ENCODE measurements at places on chromosomes 7 and 10.
A peak's percentile ranks its signal among the peaks of the same experiment; 100 is the strongest.

DNA sequence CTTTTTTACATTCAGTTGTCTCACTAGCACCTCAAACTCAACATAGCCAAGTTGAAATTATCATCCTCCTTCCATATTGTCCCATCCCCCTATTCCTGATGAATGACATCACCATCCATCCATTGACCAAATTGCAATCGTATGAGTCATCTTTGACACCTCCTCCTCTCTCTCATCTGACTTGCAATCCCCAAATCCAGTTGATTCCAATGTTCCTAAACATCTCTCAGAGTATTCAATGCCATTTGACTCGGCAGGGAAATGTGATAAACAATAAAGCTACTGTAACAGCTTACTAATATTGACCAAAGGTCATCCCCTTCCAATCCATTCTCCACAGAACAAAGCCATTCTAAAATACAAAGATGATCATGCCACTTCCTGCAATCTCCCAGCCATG, 1047.8 kb downstream of the NRG3 start:
- no peak for DNase-seq

DNA sequence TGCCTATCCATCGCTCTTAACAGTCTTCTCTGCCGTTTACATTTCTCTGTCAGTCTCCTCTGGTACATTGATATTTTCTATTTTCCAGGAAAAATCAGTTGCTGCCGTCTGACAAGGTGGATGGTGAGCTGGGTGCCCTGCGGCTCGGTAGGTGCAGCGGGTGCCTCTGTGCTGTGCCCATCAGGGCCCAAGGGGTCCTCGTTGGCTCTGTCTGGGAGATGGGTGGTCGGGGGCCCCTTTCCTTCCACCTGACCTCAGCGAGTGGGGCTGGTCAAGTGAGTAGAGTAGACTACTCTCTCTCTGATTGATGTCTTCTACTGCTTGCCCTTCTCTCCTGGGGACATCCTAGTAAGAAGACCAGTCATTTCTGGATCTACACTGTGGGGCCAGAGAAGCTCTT, 57.4 kb downstream of the MINDY4 start:
- DNase-seq, result no peak

- no peak for DNase-seq
These were observed 97.1 kb downstream of the GPR85 start for GRCh38 chr7:112989531-112989930.

DNA sequence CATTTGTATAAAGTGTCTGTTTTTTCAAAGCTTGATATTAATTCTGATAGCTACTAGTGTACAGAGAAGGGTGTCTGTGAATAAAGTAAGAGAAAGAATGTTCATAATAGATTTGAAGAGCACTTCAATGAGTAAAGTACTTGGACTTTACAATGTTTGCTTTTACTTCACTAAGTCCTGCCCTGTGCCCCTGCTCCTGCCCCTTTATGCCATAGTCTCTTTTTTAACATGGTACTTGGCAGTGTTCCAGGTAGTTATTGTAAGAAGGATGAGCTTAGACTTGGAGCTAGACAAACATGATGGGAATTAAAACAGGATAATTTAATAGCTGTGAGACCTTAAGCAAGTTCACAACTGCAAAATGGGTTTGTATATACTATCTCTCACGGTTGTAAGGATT, 41.0 kb downstream of the ZEB1 start:
- no peak for DNase-seq

- DNase-seq, result no peak
These were observed 3.4 kb downstream of the ENTPD1 start for GRCh38 chr10:95759233-95759826.

DNA sequence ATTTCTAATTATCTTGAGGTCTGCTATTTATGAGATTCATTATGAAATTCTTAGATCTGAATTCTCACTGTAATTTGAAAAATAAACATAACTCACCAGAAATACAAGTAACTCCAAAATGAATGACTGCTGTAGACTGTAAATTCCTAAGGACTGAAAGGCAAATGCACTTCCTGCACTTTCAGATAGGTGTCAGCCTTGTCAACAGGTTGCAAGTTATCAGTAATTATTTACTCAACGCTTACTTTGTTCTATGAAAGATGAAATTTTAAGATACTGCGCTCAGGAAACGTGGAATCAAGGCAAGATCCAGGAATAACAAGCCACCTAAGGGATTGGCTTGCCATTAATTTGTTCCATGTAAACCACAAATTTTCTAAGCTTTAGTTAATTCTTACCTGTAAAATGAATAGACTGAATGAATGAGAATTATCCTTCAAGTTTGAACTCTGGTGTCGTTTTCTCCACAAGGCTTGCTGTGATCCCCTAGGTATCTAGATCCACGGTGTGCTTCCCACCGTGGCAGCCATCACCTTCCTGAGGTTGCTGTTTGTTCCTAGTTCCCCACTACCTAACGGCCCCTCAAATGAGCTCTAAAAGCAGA, 12.6 kb downstream of the DHX32 start:
- no peak for DNase-seq

GRCh38 chr7:45176886-45177731, 19.5 kb downstream of the RAMP3 start:
- DNase-seq, result no peak

DNA sequence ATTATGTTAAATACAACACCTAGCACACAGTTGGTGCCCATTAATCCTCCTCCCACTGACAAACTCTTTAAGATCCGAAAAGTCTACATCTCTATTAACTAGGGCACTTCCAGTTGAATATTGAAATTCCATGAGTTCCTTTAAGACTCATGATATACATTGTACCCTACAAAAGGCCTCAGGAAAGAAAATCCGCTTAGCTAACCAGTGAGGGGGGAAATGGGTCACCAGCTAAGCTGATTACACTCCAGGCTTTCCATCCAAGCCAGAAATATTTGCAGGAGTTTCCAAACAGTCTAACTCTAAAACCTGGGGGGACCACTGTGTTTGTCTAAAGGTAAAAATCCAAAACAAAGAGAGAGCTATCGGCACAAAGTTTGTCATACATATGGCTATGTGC, 1.3 kb upstream of the LRIT2 start:
- no peak for DNase-seq

- no peak for DNase-seq
These were observed 128.9 kb downstream of the MTPAP start for GRCh38 chr10:30219971-30220751.

DNA sequence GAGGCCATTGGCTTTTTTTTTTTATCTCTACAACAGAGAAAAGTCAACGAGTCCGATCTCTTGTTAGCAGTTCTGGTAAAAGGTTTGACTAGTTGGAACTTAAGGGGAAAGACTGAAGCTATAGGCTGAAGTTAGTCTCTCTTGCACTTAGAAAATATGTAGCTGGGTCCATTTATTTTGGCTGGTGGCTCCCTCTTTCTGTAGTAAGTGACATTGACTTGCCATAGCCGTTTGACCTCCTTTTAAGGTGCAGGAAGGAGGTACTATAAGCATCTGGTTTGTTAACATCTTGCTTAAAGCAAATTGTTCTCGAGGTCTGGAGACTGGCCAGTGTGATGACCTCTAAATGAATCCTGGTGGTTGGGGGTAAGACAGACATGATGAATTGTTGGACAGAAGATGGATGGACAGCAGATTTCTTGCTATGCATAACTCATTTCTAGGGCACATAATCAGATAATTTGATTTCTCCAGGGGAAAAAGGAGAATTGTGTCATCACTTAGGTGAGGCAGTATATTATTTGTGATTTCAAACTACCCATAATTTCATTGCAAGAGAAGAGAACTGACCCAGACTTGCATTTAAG, 356.3 kb upstream of the GALNT17 start:
- no peak for DNase-seq

DNA sequence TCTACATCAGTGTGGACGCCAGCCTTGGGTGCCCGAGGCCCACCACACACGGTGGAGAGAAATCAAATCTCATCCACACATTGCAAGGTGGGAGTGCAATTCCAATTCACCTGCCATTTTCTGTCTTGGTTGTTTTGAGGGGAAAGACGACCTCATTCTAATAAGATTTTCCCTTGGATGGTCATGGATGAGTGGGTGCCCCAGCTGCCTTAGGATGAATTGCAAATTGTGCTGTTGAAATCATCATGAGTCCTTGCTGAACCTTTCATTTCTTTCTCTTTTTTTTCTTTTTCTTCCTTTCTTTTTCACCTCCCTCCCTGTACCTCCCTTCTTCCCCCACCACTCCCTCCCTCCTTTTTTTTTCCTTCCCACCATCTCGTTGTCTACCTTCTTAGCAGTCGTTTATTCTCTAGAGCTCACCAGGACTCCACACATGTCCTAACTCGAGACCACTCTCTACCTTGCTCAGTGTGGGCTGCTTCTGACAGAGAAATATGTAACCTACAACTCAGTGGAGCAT, 266.9 kb upstream of the NFE2L3 start:
- DNase-seq, result no peak

DNA sequence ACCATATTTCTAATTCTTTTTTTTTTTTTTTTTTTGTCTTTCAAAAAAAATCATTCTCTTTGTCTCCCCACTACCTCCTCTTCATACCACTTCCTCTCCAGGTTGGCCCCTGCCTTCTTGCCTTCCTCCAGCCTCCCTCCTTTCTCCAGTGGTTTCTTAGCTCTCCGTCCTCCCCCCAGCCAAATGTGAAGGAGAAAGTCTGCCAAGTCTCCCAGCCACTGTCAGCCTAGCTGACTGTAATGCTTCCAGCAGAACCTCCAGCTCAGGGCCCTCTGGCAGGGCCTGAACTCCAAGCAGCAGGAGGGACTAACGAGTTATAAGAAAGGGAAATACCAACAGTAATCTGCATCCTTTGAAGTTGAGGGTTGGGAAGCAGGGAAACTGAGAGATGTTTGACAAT, 35.5 kb upstream of the BICC1 start:
- no peak for DNase-seq

GRCh38 chr7:34723866-34724490, 66.0 kb downstream of the NPSR1 start:
- no peak for DNase-seq

- no peak for DNase-seq
These were observed 7.3 kb downstream of the LRRC27 start for GRCh38 chr10:132339276-132339675.

- DNase-seq, result no peak
These were observed 125.6 kb upstream of the PRPS1L1 start for GRCh38 chr7:18153183-18153748.

GRCh38 chr10:48784031-48784430, 99.4 kb downstream of the WDFY4 start:
- no peak for DNase-seq

DNA sequence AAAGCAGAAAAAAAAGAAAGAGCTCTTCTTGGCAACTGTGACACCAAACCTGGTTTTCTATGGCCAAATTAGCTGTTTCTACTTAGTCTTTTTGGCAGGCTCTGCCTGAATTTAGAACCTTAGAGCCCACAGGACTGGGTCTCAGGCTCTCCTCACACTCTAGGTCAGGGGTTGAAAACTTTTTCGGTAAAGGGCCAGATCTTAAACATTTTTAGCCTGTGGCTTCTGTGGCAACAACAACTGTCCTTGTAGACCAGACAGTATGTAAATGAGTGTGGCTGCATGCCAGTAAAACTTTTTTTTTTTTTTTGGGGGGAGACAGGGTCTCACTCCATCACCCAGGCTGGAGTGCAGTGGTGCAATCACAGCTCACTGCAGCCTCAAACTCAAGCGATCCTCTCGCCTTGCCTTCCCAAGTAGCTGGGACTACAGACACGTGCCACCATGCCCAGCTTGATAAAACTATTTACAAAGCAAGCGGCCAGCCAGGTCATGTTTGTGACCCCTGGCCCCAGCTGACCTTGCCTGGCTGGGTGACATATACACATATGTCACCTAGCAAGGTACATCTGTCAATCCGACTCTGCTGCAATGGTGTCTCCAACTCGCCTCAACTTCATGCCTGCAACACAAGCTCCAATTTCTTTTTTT, 17.4 kb downstream of the KPNA7 start:
- DNase-seq, result no peak

GRCh38 chr7:120860156-120860555, 2.2 kb upstream of the TSPAN12 start:
- no peak for DNase-seq

GRCh38 chr10:91206837-91207474, 13.5 kb upstream of the PCGF5 start:
- no peak for DNase-seq

DNA sequence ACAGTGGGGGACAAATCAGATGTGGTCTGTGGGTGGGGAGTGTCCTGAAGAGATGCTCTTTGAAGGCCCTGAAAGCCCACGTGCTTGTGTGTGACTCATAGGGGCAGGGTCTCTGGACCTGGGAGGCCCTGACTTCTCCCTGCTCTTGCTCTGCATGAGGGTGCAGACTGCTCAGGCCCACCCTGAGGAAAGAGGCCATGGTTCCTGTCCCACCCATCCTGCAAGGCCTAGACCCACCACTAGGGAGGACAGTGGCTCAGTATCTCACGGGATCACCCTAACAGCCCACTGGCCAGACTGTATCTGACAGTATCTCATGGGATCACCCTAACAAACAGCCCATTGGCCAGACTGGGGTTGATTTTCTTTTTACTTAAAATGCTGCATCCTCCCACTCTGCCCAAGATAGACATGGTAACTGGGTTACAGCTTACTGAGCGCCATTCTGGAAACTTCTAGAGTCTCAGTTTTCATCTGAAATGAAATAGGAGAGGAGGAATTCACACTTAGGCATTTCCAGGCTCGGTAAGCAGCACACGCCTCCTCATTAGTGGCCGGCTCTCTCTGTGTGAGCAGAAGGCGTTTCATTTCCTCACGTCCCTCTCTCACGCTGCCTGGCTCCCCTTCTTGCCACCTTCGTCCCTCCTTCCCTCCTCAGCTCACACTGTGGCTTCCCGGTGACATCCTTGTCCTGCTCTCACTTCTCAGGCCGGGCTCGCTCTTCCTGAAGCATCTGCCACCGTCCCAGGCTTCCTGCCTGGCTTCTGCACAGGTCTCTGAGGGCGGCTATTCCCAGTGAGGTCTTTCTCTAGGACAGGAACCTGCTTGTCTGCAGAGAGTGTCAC, 242.6 kb downstream of the GLRX3 start:
- DNase-seq, result no peak

- DNase-seq, result no peak
These were observed 316.6 kb downstream of the TYW1 start for GRCh38 chr7:67313213-67313612.

DNA sequence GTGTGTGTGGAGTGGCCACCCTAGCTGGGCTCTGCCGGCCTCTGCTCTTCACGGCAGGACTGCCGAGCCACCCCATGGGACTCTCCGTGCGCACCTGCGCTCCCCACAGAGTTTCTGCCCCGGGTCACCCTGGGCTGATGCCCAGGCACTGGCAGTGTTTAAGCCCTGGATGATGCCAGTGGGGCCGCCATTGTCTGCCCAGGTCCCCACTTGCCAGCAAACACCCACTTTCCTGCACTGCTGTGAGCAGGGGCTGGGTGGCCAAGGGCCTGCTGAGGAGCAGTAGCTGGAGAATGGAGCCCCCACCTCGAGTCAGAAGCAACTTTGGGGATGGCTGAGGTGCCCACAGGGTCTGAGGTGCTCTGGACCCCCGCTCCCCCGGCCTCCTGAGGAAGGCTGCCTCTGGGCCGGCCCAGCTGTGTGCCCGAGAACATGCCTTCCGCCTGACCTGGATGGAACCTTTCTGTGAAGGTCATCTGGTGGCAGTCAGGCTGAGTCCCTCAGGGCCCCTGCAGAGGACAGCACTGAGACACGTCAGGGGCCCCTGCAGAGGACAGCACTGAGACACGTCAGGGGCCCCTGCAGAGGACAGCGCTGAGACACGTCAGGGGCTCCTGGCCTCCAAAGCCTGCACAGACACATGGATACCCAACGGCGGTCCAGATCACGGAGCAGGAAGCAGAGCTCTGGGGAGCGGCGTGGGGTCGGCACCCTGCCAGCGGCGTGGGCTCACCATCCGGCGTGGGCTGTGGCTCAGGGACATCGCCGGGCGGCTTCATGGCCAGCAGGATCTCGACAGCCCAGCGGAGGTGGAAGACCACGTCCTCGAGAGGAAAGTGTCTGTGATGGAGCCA, 62.0 kb downstream of the CFAP46 start:
- peak; percentile 68 for DNase-seq
